ENCODE measurements at places on chromosomes 5 and 9. TPM values are rescaled to one million over a fixed set of nuclear protein-coding genes. Genes with fewer than 3 reads are reported as not detected.

Gene ALDOB
- polyA plus RNA-seq, result 0.51 TPM

Gene SH3TC2
- 1.3 TPM for polyA plus RNA-seq

Gene VDAC1
- polyA plus RNA-seq, result 214 TPM

Gene AGXT2
- polyA plus RNA-seq, result not detected

Gene PCDHA5
- 0.08 TPM for polyA plus RNA-seq

Gene SERF1A
- 1.4 TPM for polyA plus RNA-seq

Gene VCAN
- 201 TPM for polyA plus RNA-seq

Gene C5orf52
- polyA plus RNA-seq, result not detected

Gene RANBP17
- polyA plus RNA-seq, result 8.0 TPM

Gene GFI1B
- 0.39 TPM for polyA plus RNA-seq

Gene ABO
- 1.3 TPM for polyA plus RNA-seq

Gene CATSPER3
- 0.87 TPM for polyA plus RNA-seq

Gene SLC6A7
- 0.30 TPM for polyA plus RNA-seq

Gene PIP5K1B
- 1.1 TPM for polyA plus RNA-seq

Gene PTGES
- polyA plus RNA-seq, result 9.5 TPM

Gene ZFP37
- polyA plus RNA-seq, result 3.3 TPM

Gene F2RL1
- 0.32 TPM for polyA plus RNA-seq

Gene PFN3
- not detected for polyA plus RNA-seq

Gene NR5A1
- polyA plus RNA-seq, result not detected

Gene TSSK1B
- 0.13 TPM for polyA plus RNA-seq

Gene LRRC19
- 0.11 TPM for polyA plus RNA-seq

Gene RAPGEF1
- polyA plus RNA-seq, result 90.5 TPM

Gene IRX4
- polyA plus RNA-seq, result 1.3 TPM

Gene GABRA1
- not detected for polyA plus RNA-seq

Gene ZBTB34
- polyA plus RNA-seq, result 10.1 TPM

Gene LCN9
- not detected for polyA plus RNA-seq

Gene IFNE
- not detected for polyA plus RNA-seq

Gene IQGAP2
- polyA plus RNA-seq, result 8.2 TPM

Gene CCL21
- polyA plus RNA-seq, result 9.2 TPM

Gene PCA3
- 1.0 TPM for polyA plus RNA-seq

Gene CD72
- 2.6 TPM for polyA plus RNA-seq

Gene BNC2
- polyA plus RNA-seq, result 4.6 TPM

Gene ADAMTS13
- polyA plus RNA-seq, result 7.8 TPM

Gene GNG10
- polyA plus RNA-seq, result 40.7 TPM
